ENCODE measurements at places on chromosomes 4 and X.

- no peak for DNase-seq
Measured at GRCh38 chr4:156723951-156724668, 247.5 kb downstream of the PDGFC start.

DNA sequence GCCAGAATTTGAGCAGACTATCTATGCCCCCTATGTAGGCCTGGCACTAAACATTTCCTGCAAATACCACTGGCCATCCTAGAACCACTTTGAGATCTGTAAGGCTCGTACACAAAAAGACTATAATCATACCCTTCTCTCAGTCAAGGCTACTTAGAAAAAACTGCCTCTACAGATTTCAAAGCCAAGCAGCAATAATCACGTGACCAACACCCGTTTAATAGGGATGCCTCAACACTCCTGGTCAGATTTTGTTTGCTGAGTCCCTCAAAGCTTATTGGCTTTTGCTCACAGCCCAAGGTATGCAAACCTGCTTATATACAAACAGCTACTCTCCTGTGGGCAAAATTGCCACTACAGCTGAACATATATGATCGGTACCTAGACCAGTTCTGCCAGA lies 897 bp downstream of the COX7B2 start:
- DNase-seq: no peak

GRCh38 chr4:56480691-56481090 lies 13.3 kb downstream of the SRP72 start:
- DNase-seq: no peak

GRCh38 chr4:24795666-24796381 lies 451 bp downstream of the SOD3 start:
- no peak for DNase-seq

GRCh38 chr4:101309925-101310324 lies 37.4 kb downstream of the PPP3CA start:
- no peak for DNase-seq

DNA sequence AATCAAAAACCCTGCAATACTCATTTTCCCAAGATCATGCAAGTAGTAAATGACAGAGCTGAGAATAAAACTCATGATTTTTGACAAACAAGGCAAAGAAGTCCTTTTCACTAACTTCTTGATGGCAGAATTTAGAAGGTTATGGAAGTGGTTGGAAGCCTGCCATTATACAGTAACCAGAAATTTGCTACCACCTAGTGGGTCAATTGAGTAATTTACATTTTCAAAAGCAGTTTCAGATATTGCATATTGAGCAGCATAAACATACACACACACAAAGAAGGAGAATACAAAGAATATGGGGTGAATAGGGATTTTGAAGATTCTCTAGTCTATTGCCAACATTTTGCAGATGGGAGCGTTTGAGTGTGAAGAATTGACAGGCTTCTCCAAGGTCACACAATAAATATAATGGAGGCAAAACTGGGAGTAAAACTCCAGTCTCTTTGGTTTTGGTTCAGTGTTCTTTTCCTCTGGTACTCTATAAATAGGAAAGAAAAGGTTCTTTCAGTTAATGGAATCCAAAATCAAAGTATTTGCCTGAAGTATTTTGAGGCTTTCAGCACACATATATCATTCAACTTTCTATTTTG lies 70.2 kb downstream of the GC start:
- DNase-seq: peak; percentile 64

- DNase-seq: no peak
Measured at GRCh38 chrX:71541210-71542022, 8.5 kb downstream of the OGT start.

DNA sequence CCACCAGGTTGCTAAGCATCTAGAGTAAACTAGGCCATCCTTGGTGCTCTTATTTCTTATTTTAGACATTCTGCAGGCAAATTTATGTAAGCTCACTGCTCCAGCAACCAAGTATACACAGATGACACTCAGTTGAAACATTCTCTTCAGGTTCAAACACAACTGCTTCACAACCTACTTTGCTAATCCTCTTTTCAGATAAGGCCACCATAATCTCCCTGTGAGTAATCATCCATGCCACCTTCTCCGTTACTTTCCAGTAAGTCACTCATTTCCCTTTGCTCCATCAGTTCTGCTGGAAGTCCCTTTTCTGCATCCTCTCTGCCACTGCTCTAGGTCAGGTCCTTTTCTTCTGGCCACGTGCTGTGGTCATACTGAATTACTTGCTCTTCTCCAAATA lies 120.2 kb upstream of the WDFY3 start:
- no peak for DNase-seq

All from midbrain (tissue), 1 donor.